ENCODE measurements at places on chromosomes 3 and 15.

DNA sequence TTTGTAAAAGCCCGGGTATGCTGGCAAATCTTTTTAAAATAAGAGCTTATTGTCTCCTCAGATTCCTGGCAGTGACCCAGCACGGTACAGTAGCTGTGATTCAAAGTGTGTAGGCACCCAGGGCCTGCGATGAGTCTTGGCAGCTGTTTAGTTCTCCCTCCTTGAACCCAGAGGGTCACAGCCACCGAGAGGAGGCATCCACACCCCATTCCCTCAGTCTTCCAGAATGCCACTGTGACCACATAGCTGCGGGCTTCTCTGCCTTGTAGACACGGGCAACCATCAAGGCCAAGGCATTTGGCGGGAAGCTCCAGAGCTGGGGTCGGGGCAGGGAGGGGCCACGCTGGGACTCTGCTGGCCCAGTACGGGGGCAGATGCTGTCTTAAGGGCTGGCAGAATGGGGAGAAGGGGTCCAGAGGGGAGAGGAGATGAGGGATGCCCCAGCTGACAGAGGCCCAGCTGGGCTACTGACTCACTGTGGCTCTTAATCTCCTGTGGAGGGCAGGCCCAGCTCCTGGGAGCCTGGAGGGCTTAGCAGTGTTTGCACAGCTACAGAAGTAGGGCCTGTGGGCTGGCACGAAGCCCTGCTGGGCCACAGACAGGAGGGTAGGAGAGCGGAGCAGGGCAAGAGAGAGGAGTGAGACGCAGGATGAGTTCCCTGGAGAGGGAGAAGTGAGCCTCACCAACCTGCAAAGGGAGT lies 68.8 kb upstream of the DLG1 start:
- no peak for DNase-seq

- DNase-seq, result no peak
Measured at GRCh38 chr3:28053759-28054158, 187.7 kb upstream of the CMC1 start.

GRCh38 chr3:1852950-1853349 lies 245.7 kb upstream of the CNTN4 start:
- no peak for DNase-seq

DNA sequence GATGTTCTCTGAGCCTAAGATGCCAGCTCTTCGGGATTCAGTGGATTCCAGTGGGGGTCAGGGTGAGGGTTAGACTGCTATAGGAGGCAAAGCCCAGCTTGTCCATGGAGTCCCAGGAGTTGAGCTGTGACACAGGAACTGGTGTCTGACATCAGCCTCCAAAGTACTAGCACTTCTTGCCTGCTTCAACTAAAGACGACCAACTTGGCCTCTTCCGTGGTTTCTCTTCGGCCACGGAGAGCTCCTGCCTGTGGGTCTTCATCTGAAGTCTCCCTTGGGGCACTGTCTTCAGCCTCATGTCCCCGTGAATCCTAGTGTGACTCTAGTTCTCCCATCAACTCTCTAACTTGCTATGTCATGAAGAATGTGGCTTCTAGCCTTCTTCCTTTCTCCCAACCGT lies 12.8 kb upstream of the ACAN start:
- no peak for DNase-seq

- no peak for DNase-seq
Measured at GRCh38 chr15:85353516-85353915, 26.9 kb upstream of the AKAP13 start.

DNA sequence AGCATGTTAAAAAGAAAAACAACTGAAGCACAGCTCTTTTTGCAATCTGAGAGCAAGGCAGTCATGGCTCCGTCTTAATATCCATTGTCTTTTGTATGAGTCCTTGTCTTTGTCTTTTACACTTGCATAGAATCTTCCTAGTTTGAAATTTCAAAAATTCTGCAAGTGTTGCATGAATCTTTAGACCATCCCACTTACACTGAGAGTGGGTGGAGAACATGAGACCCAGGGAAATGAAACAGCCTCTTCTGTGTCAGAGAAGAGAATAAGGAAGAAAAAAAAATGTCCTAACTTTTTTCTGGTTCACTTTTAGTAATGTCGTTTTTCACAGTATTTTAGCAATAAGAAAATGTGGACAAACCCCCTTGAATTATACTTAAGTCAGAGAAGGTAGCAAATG lies 12.1 kb upstream of the DCLK3 start:
- no peak for DNase-seq

DNA sequence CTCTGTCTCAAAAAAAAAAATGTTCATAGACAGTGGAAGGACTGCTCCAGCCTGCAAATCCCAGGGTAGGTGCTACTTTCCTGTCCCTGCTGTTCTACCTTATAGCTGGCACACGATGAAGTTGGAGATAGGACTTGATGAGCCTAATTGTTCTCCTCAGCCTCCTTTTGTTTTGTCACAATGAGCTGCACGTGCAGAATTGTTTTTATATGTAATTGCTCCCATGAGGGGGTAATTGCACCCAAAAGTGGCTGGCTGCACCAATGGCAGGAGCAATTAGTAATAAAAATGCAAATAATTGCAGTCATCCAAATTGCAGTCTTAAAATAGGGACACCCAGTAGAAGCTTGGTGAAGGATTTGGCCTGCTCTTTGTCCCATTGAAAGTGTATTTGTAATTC lies 63.0 kb upstream of the PFN2 start:
- DNase-seq, result no peak

GRCh38 chr15:35649575-35649974 lies 103.6 kb upstream of the DPH6 start:
- DNase-seq, result no peak

DNA sequence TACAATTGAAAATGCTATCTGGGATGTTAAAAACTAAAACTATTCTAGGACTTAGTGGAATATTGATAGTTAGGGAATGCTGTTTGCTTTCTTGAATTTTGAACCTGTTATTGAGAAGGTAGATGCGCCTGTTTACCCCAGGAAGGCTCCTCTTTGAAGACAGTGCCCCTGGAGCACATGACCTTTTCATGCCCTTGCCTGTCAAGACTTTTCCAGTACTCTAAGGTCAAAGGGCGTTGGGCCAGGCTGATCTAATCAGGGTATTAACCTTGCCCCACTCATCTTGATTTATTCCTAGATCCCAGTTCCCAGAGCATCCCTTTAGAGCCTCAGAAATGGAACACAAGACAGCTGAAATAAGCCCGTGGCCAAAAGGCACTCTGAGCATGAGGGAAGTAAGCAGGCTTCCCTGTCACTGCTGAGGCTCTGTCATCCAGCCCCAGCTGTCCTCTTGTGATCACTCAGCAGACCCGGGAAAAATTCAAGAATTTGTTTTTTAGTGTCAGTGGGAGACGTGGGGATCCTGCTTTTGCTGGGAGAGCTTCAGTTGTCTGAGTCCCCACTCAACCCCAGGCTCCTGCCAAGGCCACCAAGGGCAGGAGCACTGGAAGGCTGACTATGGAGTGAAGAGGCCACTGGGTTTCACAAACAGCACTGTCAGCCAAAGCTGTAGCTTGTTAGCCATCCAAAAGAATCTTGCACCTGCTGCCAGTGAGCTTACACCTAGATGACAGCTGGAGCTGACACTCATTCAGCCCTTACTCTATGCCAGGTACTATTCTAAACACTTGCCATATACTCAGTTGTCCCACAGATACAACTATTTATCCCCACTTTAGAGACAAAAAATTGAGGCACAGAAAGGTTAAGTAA lies 169.0 kb downstream of the PGPEP1L start:
- DNase-seq, result no peak

GRCh38 chr3:125189378-125190165 lies 23.0 kb downstream of the SLC12A8 start:
- no peak for DNase-seq

DNA sequence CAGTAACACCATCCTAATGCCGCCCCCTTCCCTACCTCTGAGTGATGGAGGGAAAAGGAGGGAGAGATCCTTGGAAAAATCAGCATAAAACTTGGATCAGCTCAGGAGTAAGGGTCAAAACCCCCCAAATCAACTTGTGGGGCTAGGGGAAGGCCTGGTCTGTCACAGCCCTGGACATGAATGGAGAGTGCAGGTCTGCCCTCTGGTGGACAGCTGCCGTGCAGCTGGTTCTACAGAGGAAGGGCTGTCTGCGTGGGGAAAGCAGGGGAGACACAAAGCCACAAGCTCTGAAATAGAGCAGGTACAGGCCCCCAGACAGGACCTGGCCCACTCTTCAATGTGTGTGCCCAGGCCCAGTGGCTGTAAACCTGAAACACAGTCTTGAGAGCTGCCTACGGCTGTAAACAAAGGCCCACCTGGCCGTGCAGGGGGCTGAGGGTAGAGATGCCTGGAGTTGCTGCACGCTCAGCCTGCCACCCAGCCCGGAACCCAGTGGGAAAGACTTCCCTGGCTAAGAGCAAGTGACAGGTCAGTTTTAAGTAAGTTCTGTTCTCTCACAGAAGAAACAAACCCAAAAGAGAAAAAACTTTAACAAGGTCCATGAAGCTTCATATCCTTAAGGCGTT lies 16.4 kb downstream of the CLK3 start:
- peak; percentile 57 for DNase-seq

- no peak for DNase-seq
Measured at GRCh38 chr3:196232882-196233251, 16.5 kb downstream of the SLC51A start.

DNA sequence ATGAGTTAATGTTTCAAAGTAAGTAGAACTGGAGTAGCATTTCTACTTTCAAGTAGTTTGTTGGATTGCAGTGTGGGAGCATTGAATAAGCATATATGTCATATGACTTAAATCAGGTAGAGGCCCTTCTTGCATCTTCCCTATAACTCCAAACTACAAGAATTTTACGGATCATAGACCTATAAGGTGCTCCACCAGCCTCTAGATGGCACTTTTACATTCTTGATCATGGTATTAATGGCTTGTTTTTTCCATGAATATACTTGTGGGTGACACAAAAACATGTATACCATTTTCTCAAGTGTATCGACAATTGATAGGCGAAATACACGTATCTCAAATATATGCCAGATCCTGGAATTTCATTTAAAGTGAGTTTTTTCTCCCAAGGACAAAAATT lies 311.1 kb downstream of the ZPLD1 start:
- DNase-seq, result no peak

DNA sequence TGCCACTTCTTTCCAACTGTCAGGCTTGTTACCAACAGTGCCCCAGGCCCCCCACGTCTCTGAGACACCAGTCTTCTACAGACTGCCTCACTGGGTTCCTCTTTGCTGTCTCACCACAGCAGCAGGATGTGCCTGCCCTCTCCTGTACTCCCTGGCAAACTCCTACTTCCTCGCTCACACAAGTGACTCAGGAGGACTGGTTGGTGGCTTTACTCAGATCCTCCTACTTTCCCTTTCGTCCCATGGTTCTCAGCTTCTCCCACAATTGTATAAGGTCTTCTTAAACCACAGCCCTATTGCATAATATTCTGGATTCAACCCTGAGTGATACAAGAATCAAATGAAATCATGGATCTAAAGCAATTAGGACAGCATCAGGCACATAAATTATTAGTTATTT lies 246.6 kb upstream of the PROK2 start:
- no peak for DNase-seq

- DNase-seq, result no peak
Measured at GRCh38 chr15:61831505-61831921, 228.7 kb downstream of the VPS13C start.

DNA sequence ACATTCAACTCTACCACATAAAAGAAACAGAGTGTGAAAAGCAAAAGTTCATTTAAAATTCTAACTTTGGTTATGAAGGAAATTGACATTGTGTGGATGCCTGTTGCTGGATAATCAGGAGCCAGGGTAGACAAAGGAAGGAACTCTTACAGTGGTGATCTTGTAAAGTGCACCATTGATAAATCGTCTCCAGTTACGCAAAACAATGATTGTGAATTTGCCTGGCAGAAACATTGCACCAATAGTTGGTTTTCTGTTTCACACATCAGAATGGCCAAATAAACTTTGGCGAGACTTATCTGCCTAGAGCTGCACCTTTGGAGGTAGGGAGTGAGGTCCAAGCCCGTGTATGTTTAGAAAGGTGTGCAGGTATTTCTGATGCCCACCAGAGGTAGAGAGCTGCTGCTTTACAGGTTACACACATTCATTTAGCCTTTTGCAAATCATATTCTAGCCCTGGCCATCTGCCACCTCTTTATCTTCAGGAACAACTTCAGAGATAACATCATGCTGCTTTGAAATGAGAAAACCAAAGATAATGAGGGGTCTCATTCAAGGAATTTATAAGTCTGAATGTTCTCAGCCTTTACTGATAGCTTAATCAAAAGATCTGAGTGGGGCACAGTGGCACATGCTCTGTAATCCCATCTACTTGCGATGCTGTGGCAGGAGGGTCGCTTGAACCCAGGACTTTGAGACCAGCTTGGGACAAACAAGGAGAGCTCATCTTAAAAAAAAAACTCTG lies 47.4 kb upstream of the P3H2 start:
- no peak for DNase-seq

DNA sequence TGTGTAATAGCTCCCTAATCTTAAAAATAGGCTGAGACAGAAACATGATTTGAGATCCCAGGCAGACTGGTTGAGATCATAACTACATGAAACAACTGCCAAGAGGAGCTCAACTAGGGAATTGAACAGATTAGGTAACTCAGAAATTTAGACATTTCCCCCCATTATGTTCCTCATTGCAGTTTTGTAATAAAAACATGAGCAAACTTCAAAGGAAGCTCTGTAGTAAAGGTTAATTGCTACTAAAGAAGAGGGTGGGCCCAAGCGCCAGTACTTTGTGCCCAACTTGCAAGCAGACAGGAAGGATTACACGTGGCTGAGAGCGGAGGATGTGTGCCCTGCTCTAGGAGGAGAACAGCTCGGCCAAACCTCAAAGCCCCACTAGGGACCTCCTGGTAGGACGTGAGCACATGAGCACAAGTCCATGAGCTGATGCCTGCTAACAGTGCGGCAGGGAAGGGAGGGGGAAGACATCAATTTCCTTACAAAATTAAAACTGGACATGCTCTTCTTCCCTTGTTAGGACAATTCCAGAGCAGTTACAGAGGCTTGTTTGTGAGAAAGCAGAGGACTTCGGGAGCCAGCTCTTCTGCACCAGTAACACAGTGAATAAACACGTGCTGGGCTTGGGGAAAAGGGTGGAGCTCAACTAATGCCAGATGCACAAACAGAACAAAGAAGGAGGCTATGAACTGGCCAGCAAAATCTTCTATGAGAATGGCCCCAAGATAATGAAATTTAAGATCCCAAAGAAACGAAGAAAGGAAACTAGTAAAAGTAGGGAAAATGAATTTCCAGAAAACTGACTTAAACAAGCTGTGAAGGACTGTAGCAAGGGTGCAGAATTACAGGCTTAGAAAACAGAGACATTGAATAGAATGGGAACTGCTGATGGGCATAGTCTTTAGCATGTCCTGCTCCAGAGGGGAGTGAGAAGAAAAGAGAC lies 275.5 kb downstream of the MECOM start:
- DNase-seq, result no peak
